ENCODE measurements at places on chromosomes 12 and 14. TPM values are rescaled to one million over a fixed set of nuclear protein-coding genes. Genes with fewer than 3 reads are reported as not detected.

The OR6C2 gene
- total RNA-seq: not detected

The KRT85 gene
- total RNA-seq: 0.06 TPM

The PSMD9 gene
- 125 TPM for total RNA-seq

The RILPL2 gene
- total RNA-seq: 1.6 TPM

The TAS2R31 gene
- not detected for total RNA-seq

The DPY19L2 gene
- 1.2 TPM for total RNA-seq

The COQ5 gene
- 26.9 TPM for total RNA-seq

The ZBTB1 gene
- 23.8 TPM for total RNA-seq

The CMA1 gene
- total RNA-seq: not detected

The GPRC5D gene
- total RNA-seq: not detected

The CCDC91 gene
- total RNA-seq: 23.8 TPM

The MSRB3 gene
- total RNA-seq: 18.5 TPM

The SIX1 gene
- 6.2 TPM for total RNA-seq
